ENCODE measurements at places on chromosomes 4 and X.

- no peaks in the 10 kb centered on the region for H3K36me3 ChIP-seq
- no peaks in the 10 kb centered on the region for H3K4me1 ChIP-seq
- no peak overlapping the region for H3K27ac ChIP-seq
- DNase-seq: no peak
- H3K4me3 ChIP-seq: no peak overlapping the region
Measured at GRCh38 chrX:28997706-28998463, 410.6 kb downstream of the IL1RAPL1 start.

DNA sequence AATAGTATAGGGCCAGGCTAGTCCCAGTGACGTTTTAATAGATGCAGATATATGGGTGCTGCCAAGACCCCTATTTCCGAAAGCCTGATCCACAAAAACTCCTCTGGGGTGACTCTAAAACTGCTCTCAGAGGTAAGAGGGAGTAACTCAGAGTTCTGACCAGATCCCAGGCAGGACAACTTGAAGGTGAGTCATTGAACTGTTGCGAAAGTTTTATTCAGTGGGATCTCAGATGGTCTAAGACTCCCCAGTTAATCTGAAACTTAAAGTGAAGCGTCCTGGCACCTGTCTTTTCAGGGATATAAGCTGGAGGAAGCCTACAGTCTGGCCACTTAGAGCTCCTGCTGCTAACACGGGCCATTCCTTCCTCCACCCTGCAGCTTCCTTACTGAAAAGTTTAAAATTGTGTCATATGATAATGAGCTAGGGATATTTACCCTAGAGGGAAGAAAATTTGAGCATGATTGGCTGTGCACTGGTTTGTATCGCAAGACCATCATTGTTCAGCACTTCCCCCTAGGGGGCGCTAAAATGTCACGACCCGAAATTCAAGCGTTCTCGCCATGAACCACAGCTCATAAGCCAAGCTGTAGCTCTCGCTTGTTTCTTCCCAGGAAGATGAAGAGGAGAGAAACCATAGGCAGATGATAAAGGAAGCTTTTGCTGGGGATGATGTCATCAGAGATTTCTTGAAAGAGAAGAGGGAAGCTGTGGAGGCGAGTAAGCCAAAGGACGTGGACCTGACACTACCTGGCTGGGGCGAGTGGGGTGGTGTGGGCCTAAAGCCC is 19.5 kb downstream of the UTP14A start:
- peaks cover 82% of the 10 kb centered on the region for H3K36me3 ChIP-seq
- H3K4me3 ChIP-seq: no peak overlapping the region
- peaks cover 7% of the 10 kb centered on the region for H3K4me1 ChIP-seq
- DNase-seq: peak; percentile 66
- H3K27me3 ChIP-seq: peaks cover 11% of the 10 kb centered on the region

DNA sequence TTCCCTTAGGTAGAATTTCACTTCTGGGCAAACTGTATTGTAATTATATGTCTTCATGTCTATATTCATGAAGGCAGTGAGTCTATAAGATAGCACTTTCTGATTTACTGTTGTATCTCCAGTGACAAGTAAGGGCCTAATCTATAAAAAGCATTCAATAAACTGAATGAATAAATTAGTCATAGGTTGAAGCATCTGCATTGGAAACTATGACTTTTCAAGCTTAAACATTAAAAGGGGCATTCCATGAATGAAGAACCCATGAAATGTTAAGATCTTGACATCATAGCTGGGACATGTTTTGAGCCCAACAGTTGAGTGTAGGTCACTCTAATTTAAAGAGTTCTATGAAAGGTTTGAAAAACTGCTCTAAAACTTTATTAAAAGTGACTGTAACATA is 159.3 kb upstream of the LCORL start:
- H3K36me3 ChIP-seq: no peaks in the 10 kb centered on the region
- H3K4me1 ChIP-seq: no peaks in the 10 kb centered on the region

- H3K27me3 ChIP-seq: peaks cover 9% of the 10 kb centered on the region
- peak; percentile 54 for DNase-seq
- no peak overlapping the region for H3K4me3 ChIP-seq
- no peaks in the 10 kb centered on the region for H3K36me3 ChIP-seq
Measured at GRCh38 chrX:65601530-65602220, 65.8 kb upstream of the MSN start.

GRCh38 chr4:56909086-56909894 is 1.6 kb downstream of the REST start:
- DNase-seq: no peak
- peaks cover 44% of the 10 kb centered on the region for H3K36me3 ChIP-seq
- peak overlapping the region; percentile 97 for H3K27ac ChIP-seq
- peak overlapping the region; percentile 98 for H3K4me3 ChIP-seq

GRCh38 chr4:144316869-144317268 is 176.4 kb upstream of the GYPA start:
- no peak for DNase-seq
- no peaks in the 10 kb centered on the region for H3K36me3 ChIP-seq
- H3K4me1 ChIP-seq: no peaks in the 10 kb centered on the region
- H3K27me3 ChIP-seq: no peaks in the 10 kb centered on the region

All from activated T-cell treated with anti-CD3 and anti-CD28 coated beads, Interleukin-2, amount 50 U/mL, for 24 hours (primary cell).